ENCODE measurements at places on chromosomes 1 and 21.

DNA sequence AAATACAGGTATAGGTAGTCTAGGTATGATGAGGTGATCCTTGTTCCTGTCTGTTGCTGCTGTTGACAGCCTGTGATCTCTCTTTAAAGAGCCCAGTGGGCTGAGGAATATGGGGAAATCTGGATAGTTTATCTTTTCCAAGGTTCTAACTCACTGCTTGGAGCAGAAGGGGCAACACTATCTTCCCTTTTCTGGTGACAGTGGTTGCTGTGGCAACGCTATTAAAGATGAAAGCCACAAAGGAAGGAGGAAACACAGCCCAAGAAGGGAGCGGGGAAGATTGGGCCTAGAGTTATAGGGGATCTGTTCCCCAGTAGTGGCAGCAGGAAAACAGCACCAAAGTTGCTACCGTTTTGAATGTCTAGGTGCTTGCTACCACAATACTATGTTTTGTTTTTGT, 8.8 kb downstream of the PCP4L1 start:
- DNase-seq, result no peak

GRCh38 chr21:33246963-33247362, 17.2 kb downstream of the IFNAR2 start:
- no peak for DNase-seq

DNA sequence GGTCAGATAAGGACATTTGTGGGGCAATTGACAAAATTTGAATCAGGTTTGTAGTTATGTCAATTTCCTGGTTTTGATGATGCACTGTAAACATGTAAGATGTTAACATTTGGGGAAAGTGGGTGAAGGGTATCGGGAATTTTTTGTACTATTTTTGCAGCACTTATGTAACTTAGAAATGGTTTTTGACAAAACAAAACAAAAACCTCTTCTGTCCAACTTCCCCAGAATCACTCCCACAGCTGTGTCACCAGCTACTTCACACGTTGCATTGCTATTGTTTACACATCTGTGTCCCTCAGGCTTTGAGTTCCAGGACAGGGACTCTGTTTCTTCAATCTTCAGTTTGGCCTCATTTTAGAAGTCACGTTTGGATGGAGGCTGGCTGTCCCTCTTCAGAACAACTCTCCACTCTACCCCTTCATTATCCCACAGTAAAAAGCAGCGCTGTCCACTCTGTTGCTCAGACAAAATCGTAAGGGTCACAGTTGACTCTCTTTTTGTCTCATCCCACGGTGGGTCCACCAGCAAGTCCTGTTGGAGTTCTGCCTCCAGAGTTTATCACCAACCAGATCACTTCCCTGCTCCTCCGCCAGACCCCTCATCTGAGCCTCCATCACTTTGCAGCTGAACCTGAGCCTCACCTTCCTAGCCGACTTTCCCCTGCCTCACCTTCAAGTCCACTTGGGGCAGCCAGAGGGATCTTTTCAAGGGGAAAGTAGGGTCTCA, 63.2 kb downstream of the NENF start:
- DNase-seq, result no peak

GRCh38 chr1:178538192-178538916, 25.4 kb downstream of the TEX35 start:
- no peak for DNase-seq

DNA sequence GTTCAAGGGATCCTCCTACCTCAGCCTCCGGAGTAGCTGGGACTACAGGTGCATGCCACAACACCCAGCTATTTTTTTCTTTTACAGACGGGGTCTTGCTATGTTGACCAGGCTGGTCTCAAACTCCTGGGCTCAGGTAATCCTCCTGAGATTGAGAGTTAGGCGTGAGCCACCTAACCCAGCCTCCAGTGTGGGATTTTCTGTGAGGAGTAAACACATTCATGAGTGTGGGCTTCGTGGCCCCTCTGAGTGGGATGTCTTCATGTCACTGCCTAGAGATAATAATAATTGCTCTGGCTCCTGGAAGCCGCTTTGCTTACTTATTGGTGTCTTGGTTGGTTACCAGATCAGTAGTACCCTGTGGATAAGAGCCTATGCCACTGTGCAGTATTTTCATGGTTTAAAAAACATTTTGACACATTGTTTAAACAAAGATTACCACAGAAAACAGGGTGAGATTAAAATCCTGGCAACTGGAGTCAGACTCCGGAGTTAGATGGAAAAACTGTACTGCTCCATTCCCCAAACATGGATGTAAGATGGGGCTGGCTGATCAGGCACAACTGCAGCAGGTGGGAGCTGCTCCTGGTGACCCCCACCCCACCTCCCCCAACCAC, 159.1 kb upstream of the RAB4A start:
- DNase-seq, result no peak

DNA sequence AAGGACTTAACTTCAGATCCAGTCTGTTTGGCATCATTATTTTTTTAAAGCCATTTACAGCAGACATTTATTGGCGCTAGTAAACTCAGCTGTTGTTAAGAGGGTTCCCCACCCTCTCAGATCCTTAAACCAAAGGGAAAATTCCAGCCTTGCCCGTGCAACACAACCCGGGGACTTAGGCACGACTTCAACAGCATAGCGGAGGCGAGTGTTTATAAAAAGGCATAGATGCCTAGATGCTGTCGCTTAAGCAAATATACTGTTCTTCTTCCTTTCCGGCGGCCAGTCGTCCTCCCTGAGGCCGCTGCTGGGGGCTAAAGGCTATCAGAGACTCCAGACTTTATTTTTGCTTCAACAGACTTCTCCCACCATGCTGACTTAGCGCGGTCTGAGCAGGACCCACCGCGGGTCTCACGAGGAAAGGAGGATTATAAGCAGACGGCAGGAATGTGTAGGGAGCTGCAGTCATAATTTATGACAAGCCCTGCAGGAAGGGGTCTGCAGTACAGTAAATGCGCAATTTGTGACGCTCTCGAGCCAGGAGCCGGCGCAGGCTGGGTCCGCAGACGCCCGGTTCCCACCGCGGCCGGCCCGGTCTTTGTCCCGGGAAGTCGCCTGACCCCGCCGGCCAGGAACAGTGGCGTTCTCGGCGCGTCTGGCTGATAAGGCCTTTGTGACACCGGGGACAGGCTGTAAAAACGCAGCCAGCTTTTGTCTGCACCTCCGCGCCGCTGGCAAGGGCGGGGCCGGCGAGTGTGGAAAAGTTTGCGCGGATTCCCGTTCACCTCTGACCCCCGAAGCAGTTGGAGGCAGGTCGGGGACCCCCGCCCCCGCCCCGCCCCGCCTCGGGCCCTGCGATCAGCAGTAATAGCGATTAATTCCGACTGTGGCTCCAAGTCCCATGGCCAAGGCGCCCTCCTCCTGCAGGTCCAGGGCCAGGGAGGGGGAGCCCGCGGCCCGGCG, 61.2 kb upstream of the ARHGEF16 start:
- no peak for DNase-seq

DNA sequence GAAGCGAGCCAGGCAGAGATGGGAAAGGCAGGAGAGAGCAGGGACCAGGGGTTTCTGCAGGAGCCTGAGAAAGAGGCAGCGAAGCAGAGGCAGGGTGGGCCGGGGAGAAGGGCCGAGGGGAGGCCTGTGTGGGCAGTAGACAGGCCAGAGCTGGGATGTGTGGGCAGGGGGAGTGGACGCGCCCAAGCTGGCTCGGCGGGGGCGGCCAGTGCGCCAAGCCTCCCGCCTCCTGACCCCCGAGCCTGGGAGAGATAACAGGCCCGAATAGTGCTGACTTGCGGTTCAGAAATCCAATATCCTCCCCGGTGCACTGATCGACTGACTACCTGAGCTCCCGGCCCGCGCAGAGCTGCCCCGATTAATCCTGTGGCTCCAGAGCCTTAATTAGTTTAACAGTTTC, 41.9 kb downstream of the AHDC1 start:
- DNase-seq, result no peak

- no peak for DNase-seq
These were observed 58.8 kb upstream of the AJAP1 start for GRCh38 chr1:4595341-4596225.

GRCh38 chr1:78622548-78622947, 2.3 kb downstream of the IFI44L start:
- no peak for DNase-seq

- DNase-seq, result no peak
These were observed 52.6 kb upstream of the RC3H1 start for GRCh38 chr1:174074757-174075156.

DNA sequence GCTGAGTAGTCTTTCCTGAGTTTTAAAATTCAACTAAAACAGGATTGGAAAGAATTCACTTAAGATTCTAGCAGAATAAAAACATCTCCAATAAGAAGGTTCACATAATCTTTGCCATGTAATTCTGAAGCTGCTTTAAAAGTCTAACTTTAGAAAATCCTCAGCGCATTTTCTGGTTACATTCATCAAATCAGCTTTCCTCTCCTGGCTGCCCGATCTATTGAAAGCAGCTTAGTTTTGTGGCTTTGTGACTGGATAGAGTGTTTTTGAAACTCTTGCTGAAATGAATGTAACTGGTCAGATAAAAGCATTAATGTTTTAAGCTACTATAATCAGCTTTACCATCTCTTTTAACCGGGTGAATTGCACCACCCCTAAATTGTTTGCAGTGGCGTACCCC, 66.8 kb downstream of the DOP1B start:
- DNase-seq, result no peak

DNA sequence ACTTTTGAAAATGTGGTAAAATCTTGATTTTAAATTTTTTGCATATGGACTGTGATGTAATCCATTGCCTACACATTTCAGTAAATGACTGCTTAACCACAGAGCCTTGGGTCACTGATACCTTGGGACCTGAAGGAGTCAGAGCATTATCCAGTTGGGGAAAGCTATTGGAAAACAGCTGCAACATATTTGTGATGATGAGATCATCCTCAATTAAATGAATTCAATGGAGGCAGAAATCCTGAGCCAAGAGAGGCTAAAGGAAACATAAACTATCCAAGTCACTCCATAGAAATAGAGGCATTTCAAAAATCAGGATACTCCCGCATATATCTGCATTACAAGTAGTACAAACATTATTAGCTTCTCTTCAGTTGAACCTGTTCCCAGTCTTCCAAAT, 99.8 kb upstream of the PRMT6 start:
- no peak for DNase-seq

GRCh38 chr1:206787891-206788290, 15.6 kb upstream of the IL10 start:
- DNase-seq, result no peak

GRCh38 chr1:24020025-24020424, 39.9 kb upstream of the SRSF10 start:
- no peak for DNase-seq

DNA sequence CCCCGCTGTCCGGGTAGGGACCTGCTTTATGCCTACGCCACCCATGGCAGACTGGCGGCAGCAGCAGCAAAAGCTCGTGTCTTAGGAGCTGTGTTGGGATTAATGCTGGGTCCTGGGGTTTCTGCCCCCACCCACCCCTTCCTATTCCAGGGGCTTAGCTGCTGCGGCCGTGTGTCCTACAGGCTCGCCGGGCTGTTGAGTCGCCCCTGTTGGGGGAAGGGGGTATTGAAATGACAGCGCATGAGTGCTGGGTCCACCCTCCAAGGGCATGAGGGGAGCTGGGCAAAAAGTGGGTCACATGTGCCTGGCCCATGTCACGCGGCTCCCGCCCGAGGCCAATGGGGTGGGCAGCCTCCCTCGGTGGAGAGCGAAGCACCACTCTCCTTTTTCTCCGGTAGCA, 118.3 kb upstream of the COL6A1 start:
- DNase-seq, result no peak

GRCh38 chr21:45041351-45041805, 33.0 kb upstream of the ADARB1 start:
- DNase-seq, result no peak

DNA sequence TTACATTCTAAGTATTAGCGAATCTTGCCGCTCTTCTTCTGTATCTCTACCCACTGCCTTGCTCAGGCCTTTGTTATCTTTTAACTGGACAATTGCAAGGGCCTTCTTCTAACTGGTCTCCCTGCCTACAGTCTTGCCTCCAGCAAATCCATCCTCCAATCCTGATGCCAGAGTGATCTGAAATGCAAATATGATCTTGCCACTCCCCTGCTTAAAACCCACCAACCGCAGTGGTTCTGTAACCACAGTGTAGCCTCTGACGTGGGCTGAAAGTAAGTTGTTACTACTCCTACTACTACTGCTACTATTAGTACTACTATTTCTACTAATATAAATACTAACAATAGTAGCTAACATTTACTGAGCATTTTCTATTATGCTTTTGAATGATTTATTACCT, 12.4 kb downstream of the MOV10 start:
- DNase-seq, result no peak

DNA sequence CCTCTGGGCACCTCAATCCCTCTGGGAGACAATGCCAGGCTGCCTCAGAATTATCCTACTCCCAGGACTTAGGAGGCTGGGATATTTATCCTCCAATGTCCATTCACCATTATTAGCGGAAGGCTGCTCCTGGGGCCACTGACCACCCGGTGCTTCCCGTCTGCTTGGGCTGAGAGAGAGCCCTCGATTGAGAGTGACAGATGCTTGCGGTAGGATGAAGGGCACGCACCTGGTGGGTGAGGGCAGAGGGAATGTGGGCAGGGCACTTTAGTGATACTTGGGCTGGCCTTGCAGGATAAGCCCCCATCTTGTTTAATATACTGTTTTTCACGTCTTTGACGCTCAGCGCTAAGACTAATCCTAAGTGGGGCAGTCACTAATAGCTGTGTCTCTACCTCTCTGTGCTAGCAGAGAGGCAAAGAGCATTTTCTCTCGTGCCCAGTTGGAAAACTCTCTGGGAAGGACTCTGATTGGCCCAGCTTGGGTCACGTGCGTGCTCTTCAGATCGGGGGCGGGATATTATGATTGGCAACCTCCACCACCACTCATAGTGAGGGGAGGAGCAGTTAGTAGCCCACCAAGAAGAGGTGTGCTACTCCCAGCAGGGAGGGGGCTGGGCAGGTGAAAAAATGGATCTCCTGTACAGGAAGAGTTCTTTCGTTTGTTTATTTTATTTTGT, 10.6 kb upstream of the PARS2 start:
- no peak for DNase-seq

DNA sequence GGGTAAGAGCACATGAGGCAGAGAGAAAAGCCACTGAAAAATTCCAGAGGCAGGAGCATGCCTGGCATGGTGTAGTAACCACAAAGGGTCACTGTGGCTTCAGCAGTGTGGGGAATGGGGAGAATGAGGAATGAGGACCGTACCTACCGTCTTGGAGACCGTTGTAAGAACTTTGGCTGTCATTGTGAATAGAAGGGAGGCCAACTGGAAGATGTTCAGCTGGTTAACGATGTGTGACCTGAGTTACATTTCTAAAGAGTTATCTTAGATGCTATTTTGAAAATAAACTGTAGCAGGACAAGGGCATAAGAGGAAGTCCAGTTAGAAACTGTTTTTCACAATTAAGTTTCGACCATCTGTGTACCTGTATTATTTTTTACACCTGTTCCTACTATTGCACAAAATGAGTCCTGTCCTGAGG, 365.5 kb upstream of the SGIP1 start:
- no peak for DNase-seq

GRCh38 chr1:244948416-244948815, 84.1 kb upstream of the HNRNPU start:
- no peak for DNase-seq

DNA sequence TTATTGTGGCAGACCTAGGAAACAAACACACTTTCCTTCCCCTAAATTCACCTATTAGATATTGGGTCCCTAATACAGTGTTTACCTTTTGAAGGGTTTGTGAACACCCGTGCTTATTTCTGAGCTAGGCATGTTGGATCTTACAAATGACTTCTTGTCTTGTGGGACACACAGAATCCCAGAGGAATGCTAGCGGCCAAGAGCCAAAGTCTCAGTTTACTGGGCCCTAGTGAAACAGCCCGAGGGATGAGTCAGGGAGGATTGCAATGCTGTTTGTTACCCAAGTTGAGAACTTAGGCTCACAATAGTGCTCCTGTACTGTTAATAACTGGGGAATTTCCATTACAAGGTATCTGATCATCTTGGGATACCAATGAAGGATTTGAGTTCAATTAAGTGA, 100.1 kb upstream of the AKT3 start:
- no peak for DNase-seq

- no peak for DNase-seq
These were observed 2.6 kb downstream of the IKBKE start for GRCh38 chr1:206472886-206473285.

Measured in stimulated activated CD8-positive, alpha-beta memory T cell treated with anti-CD3 and anti-CD28 coated beads, Interleukin-2, amount 100 ng/mL, for 1 hour (primary cell).